ENCODE measurements at places on chromosomes 4 and X. TPM values are rescaled to one million over a fixed set of nuclear protein-coding genes. Genes with fewer than 3 reads are reported as not detected.

SSX4B gene
- not detected for polyA plus RNA-seq

IL1RAPL2 gene
- 0.13 TPM for polyA plus RNA-seq

PAPSS1 gene
- polyA plus RNA-seq: 28.1 TPM

MRPS18C gene
- 67.0 TPM for polyA plus RNA-seq

TMPRSS11F gene
- polyA plus RNA-seq: not detected

RAB39B gene
- polyA plus RNA-seq: 1.8 TPM

SYTL4 gene
- 10.4 TPM for polyA plus RNA-seq

GAGE2A gene
- polyA plus RNA-seq: not detected

SSX1 gene
- polyA plus RNA-seq: not detected

ZNF185 gene
- 12.0 TPM for polyA plus RNA-seq

DCLK2 gene
- polyA plus RNA-seq: 2.6 TPM

PCDH7 gene
- 1.4 TPM for polyA plus RNA-seq

MAOA gene
- 134 TPM for polyA plus RNA-seq

CXorf49B gene
- not detected for polyA plus RNA-seq

ADH1A gene
- not detected for polyA plus RNA-seq

CYP4V2 gene
- polyA plus RNA-seq: 29.5 TPM

BRS3 gene
- polyA plus RNA-seq: not detected

REELD1 gene
- polyA plus RNA-seq: 0.58 TPM

MTMR8 gene
- polyA plus RNA-seq: 1.3 TPM

TMPRSS11B gene
- polyA plus RNA-seq: not detected

NLGN3 gene
- 0.97 TPM for polyA plus RNA-seq

All from kidney (tissue), 22 donors.